ENCODE measurements at places on chromosomes 3 and 15.

- no peak for ATAC-seq
Observed at GRCh38 chr3:157263027-157263426, 103.1 kb upstream of the CCNL1 start.

DNA sequence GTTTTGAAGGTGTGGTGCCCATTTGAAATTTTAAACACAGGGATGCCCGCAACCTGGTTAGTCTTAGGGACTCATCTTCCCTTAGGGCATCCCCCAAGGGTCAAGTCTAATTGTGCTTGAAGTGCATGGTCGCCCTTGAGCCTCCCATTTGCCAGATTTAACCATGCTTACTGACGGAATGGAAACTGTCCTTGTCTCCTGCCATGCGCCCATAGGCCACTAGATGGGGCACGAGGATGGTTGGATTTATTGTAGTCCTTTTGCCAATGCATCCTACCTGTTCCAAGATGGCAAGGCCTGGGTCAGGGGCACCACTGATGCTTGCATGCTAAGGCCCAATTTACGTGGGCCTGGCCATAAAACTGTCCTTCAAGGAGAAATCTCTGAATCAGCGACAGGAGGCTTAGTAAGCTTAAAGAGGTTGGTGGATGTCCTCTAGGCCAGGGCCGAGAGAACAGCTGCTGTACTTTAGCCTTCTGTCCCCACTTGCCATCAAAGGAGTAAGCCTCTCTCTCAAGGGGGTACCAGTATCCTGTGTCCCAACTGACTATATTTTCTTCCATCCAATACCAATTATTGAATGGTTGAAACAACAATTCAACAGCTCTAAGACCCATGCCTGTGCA lies 355.4 kb downstream of the OTOL1 start:
- ATAC-seq = peak; percentile 43

DNA sequence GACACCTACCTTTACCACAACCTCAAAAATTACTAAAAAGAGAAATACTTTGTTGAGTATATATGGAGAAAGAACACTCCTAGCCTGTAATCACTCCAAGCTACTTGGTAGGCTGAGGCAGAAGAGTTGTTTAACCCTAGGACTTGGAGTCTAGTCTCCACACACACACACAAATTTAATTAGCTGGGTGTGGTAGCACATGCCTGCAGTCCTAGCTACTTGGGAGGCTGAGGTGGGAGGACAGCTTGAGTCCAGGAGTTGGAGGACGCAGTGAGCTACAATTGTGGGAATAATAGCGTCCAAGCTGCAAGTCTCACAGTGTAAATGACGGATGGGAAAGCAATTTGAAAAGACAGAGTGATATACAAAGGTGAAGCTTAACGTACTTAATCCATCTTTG lies 50.5 kb downstream of the LDHAL6B start:
- no peak for ATAC-seq

DNA sequence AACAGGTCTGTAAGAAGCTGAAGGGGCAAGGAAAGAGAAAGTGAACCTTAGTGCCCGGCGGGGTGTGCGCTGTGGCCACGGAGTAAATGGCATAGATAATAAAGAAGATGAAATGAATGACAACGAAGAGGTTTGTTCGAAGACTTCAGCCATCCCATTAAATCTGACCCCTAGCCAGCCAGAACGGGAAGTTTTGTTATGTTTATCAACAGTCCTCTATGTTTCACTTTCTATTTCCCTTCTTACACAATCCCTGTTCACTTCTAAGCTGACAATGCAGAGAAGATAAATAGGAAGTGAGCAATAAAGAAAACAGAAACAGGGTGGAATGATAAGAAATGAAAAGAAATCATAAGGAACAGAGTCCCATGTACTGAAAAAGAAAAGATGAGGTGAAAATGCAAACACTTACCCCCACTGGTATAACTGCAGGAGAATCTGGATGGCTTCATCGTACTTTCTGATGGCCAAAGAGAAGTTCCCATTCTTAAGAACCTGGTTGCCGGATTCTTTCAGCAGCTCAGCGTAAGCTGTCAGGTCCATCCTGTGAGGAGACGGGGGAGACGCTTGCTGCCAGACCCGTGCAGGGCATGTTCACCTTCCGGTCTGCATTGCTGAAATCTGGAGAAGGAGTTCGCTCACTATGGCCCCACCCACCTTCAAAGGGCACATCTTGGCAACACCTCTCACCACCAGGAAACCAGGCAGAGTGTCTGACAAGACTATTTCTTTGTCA lies 36.8 kb downstream of the TRANK1 start:
- no peak for ATAC-seq

- no peak for ATAC-seq
Observed at GRCh38 chr15:34726406-34727100, 28.2 kb downstream of the GJD2 start.

All from motor neuron (in vitro differentiated cells).